Iris pigment epithelial cell (primary cell): ENCODE measurements at places on chromosomes 5 and 9.

DNA sequence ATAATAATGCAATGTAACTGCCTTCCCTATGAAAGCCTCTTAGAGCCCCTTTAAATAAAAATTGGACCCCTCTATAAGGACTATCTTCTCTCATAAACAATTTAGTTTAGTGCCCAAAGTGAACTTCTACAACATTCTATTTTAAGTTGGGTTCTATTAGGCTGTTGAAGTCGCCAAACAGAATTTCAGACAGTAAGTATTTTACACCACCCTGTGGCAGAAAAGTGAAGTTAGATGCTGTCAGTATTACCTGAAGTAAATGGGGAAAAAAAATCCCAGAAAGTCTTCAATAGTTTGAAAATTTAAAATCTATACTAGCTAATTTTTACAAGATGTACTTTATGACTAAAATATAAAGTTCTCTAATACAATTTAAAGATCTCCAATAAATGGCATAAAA, 29.5 kb downstream of the CAAP1 start:
- peak; percentile 27 for DNase-seq

- no peak for DNase-seq
Measured at GRCh38 chr9:70678153-70678552, 263.7 kb upstream of the KLF9 start.

GRCh38 chr5:96776621-96777020, 31.1 kb downstream of the ERAP1 start:
- no peak for DNase-seq

GRCh38 chr9:134929193-134930158, 11.8 kb upstream of the FCN1 start:
- no peak for DNase-seq

- no peak for DNase-seq
Measured at GRCh38 chr9:137280474-137281344, 3.2 kb downstream of the TOR4A start.

DNA sequence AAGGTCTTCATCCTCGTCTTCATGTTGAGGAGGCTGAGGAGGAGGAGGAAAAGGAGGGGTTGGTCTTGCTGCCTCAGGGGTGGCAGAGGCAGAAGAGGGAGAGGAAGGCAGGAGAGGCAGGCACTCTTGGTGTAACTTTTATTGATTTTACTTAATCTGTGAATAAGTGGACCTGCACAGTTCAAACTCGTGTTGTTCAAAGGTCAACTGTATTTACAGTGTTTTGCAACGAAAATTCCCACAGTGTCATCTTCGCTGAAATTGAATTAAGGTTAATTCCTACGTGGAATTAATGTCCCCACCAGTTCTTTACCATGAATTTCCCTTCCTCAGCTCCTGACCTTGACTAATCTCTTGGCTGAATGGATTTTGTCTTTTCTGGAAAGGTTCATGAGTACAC, 21.2 kb upstream of the ENHO start:
- DNase-seq: no peak

GRCh38 chr5:99922386-99922785, 612.8 kb upstream of the FAM174A start:
- DNase-seq: no peak

- DNase-seq: peak; percentile 45
Measured at GRCh38 chr5:172450861-172451695, 3.2 kb downstream of the SH3PXD2B start.

- DNase-seq: no peak
Measured at GRCh38 chr9:127524373-127524772, 73.1 kb downstream of the LRSAM1 start.

DNA sequence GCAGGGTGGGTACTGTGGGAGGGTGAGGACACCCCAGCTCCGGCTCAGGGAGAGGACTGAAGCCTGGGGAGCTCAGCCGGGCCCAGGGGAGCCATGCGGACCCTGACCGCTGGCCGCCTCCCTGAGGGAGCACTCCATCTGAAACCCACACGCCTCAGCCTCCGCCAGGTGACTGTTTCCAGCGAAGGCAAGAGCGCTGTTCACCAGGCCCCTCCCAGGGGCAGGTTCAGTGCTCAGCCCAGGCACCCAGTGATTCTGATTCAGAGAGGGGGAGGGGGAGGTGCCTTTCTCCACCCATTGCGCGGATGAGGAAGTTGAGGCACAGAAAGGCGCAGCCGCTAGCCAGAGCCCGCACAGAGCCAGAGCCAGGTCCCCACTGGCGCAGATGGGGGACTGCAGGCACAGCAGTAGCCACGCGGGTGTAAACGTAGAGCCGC, 27.0 kb downstream of the ADGRD2 start:
- no peak for DNase-seq

DNA sequence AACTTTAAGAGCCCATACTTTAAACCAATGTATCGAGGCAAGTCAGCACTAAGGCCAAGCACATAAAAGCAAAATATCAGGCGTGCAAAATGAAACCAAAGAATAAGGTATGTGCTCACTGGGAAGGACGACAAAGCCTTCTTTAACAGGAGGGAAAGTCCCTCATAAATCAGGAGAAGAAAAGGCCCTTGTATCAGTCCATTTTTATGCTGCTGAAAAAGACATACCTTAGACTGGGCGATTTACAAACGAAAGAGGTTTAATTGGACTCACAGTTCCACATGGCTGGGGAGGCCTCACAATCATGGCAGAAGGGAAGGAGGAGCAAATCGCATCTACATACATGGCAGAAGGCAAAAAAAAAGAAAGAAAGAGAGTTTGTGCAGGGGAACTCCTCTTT, 68.9 kb downstream of the UBE2QL1 start:
- DNase-seq: no peak

DNA sequence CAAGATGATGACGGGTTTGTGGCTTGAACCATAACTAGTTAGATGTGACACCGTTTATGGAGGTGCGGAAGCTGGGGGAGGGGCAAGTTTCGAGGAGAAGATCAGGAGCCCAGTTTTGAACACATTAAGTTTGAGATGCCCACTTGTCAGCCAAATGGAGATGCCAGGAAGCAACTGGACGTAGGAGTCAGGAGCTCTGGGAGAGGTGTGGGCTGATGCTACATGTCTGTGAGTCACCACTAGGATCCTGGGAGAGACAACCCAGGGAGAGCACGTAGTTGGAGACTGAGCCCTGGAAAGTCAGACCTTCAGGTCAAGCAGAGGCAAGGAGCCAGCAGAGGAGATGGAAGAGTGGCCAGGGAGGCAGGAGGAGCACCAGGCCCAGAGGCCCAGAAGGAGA, 48.8 kb upstream of the SLC25A51 start:
- peak; percentile 70 for DNase-seq

- no peak for DNase-seq
Measured at GRCh38 chr9:97359147-97359546, 51.7 kb downstream of the CCDC180 start.

- DNase-seq: peak; percentile 86
Measured at GRCh38 chr5:10467281-10468198, 25.9 kb downstream of the ROPN1L start.

DNA sequence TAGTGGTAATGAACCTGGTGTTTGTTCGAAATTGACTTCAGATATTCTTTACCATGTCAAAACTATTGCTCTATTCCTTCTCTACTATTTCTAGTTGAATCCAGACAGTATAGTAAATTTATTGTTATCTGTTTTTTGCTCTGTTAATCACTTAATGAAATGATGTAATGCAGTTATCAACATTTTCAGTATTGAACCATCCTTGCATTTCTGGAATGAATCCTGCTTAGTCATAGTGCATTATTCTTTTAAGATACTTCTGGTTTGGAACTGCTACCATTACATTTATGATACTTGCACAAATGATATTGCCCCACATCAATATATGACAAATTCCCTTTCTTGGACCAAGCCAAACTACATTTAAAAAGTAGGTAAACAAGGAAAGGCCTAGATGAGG, 554.0 kb upstream of the KLF4 start:
- no peak for DNase-seq

- DNase-seq: no peak
Measured at GRCh38 chr5:9269014-9269413, 276.9 kb downstream of the SEMA5A start.

DNA sequence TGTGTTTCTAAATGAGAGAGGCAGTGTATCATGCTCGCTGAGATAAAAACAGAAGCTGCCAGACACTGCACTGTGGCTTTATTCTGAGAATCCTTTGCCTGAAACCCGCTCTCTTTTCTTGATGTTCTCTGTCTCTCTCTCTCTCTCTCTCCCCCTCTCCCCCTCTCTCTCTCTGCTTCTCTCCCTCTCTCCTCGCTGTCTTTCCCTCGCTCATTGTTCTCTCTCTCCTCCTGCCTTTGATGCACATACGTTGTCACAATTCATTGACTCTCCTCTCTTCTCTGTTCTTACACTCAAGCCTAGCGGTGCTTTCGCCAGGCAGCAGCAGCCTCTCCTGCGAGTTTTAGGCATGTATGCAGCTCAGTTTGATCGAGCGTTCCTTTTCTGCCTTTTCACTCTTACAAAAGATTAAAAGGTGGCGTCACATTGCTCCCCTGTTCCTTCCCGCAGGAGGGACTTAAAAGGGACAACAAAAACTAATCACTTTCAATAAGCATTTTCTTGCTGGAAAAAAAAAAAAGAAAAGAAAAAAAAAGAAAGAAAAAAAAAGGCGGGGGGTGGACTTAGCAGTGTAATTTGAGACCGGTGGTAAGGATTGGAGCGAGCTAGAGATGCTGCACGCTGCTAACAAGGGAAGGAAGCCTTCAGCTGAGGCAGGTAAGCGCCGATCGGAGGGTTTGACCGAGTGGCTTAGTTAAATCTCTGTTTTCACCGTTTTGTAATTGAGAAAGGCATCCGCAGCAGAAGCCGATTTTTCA, 717.9 kb upstream of the WWC1 start:
- peak; percentile 65 for DNase-seq

GRCh38 chr9:105252405-105252756, 7.9 kb downstream of the SLC44A1 start:
- no peak for DNase-seq

- DNase-seq: peak; percentile 29
Measured at GRCh38 chr5:80865551-80865950, 94.6 kb upstream of the RASGRF2 start.

DNA sequence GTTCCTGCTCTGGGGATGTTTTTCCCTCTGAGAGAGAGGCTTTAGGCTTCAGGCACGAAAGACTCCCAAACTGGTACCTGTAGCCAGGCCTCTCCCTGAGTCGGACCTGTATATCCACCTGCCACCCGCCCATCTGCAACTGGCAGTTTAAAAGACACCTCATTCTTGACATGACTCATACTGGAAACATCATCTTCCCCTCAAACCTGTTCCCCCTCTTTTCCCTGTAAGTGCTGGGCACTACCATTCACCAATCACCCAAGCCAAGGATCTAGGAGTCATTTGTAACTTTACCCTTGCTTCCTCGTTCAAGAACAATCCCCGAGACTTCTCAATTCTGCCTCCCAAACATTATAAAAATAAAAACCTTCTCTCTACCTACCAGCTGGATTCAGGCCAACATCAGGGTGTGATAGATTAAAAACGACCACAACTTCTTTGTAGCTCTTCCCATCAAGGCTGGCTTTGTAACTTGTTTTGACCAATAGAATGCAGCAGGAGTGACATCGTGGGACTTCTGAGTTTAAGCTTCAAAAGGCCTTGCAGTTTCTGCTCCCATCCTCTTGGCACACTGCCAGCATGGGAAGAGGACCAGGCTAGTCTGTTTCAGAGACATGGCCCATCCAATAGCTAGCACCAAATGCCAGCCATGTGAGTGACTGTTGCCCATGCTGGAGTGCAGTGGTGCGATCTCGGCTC, 1.8 kb upstream of the WDR31 start:
- DNase-seq: no peak

- peak; percentile 7 for DNase-seq
Measured at GRCh38 chr5:107739661-107740060, 68.9 kb upstream of the EFNA5 start.

GRCh38 chr5:154723740-154724505, 31.3 kb upstream of the LARP1 start:
- peak; percentile 88 for DNase-seq
